IMR-90 (cell line): ENCODE measurements at places on chromosomes 5 and 9. TPM values are rescaled to one million over a fixed set of nuclear protein-coding genes. Genes with fewer than 3 reads are reported as not detected.

DNA sequence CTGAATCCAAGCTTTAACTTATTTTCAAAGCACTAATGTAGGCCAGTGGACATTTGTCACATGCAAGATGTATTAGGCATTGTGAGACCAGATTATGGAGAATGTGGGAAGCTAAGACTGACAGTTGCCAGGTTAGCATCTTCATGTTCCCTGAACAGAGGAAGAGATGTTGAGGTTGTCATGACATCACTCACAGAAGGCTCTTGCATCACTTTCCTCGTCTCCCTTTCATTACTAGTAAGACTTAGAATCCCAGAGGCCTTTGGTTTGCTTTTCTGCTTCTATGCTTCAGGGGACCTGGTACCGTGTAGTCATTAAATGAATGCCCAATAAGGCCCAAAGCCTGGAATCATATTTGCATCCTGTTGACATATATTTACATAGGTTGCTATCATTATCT is 76.4 kb upstream of the RPS23 start:
- DNase-seq = no peak

DNA sequence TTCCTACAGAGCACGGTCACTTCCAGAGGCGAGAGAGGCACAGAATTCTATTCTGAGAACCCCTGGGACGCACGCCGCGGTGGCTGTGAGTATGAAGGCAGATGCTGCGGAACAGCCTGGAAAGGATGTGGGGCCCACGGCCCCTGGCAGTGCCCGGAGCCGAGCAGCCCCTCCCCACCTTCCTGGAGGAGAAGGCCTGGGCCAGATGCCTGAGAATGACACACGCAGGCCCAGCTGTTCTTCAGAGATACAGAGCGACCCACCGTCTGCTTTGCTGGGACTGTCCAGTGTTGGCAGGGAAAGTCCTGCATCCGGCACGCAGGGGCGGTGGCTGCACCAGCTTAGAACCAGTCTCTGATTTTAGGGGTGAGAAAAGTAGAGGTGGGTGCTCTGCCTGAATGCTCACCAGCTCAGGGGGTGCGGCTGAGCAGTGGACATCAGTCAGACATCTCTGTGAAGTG is 116.7 kb upstream of the LPCAT1 start:
- no peak for DNase-seq

- no peak for DNase-seq
Measured at GRCh38 chr9:133694686-133695085, 43.5 kb downstream of the SARDH start.

GRCh38 chr9:89408628-89409101 is 89.2 kb downstream of the SEMA4D start:
- no peak for DNase-seq

DNA sequence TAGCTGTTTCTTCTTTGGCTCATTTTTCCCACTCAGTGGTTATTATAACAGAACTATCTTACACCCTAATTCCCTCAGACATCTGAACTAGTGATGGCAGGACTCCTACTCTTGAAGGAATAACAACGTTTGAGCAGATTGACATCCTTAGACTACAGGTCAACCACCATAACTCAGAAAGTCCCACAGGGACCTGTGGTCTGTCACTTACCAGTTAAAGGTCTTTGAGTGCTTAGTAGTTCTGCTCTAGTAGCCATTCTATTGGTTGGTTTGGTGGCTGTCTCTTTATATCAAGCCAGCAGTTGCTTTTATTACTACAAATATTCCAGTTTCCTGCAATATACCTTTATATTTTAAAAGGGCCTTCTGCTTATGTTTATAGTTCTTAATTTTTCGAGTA is 67.2 kb upstream of the FCHO2 start:
- no peak for DNase-seq

DNA sequence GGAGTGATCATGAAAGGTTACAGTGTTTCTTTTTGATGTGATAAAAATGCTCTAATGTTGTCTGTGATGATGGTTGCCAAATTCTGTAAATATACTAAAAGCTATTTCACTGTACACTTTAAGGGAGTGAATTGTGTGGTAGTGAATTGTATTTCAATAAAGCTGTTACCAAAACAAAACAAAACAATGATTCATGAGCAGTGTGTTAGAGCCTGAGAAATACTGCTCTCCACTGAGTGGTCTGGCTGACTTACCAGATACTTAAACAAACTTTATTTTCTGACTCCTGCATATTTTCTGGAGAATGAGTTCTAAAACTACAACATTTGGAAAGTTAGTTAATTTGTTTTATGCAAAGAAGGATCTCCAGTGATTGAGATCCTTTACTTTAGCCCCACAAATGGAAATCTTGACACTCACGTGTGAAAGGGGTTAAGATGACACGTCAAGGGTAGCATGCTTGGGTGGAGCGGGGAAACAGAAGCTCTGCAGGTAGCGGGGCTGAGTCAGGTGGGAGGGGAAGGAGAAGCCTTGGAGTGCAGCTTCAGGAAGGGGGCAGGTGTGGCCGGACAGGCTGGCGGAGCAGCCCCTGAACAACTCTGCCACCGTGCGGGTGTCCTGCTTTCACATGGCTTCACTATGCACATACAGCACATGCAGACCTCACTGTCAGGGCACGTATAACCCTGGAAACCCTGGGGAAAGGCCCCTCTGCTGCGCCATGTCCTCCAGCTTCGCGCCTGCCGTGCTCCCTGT is 256.7 kb downstream of the IRX1 start:
- DNase-seq = no peak

DNA sequence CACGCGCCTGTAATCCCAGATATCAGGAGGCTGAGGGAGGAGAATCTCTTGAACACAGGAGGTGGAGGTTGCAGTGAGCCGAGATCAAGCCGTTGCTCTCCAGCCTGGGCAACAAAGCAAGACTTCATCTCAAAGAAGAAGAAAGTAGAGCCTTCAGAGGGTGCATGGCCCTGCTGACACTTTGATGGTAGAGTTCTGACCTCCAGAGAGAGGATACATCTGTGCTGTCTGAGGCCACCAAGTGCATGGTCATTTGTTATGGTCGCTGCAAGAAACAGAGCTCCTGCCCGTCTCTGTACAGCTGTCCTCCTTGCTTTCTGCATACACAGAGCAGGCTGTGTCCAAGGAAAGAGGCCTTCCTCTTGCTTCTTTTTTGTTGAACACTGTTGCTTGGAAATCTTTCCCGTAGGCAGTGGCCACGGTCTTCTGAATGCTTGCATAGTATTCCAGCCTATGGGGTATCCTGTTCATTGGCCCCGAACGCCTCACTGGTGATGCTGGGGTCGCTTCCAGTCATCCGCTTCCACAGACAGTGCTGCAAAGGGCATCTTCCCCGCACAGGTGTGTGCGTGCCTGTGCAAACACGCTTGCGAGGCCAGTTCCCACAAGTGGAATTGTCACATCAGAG is 36.8 kb upstream of the UNC5A start:
- no peak for DNase-seq

DNA sequence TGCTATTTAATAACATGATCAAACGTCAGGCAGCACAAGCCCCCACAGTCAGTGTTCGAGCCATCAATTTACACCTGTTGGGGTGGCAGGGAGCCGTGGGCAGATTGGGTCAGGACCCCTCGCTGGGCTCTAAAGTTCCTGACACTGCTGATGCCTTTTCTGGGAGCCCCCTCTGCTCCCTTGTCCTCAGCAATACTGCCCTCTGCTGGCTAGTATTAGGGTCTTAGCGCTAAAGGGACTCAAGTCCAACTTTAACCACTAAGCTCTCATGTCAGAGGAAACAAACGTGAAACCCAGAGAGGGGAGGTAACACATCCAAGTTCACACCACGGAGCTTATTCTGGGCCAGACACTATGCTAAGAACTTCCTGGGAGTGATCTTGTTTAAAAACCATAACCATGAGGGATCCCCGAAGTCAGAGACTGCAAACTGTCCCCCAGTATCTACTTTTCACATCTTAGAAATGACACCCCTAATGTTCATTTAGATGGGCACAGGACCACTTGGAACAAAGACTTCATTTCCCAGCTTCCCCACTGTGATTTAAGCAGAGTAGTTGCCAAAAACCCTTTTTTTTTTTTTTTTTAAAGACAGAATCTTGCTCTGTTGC is 20.4 kb downstream of the ANKS6 start:
- DNase-seq = peak; percentile 79

DNA sequence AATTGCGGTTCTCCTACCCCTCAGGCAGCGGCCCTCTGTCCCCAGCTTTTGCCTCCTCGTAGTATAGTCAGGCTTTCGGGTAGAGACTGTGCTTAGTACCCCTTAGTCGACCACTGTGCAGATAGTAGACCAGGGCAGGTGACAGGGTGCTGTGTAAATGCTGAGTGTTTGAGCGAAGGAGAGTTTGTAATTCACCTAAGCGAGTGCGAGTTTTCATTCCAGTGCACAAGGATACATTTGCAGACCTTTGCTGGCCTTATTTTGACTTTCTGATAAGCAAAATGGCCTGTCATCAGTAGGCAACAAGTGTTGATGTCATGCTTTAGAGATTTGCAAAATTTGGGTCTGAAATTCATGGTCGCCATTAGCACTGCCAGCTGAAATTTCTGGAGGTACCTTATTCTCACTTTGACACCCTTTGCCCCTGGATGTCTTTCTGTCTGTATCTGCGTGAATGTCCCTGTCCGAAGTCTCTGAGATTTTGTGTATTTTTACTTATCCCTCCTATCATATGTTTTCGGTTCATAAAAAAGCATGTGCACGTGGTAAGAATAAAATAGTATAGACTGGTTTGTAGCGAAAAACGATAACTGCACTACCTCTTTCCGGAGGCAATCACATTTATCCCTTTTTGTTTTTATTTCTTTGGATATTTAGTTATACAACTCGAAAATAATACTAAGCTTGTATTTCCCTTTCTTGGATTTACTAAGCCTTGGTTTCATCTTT is 1.9 kb downstream of the LMNB1 start:
- DNase-seq = no peak

DNA sequence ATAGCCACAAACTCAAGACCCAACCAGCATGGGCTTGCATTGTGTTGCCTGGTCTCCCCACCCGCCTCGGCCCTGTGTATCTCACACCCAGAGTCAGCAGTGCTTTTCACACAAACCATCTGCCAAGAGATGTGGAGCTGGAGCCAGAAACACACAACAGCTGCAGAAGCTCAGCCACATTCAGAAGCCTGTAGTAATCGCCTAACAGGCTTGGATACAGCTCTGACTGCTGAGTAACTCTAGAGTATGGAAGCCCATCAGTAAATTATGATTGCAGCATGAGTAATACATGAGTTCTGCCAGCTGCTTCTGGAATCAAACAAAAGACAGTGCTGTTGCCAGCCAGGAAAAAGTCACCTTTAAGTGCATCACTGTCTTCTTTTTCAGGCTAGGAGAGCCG is 16.0 kb downstream of the TEK start:
- DNase-seq = peak; percentile 99

DNA sequence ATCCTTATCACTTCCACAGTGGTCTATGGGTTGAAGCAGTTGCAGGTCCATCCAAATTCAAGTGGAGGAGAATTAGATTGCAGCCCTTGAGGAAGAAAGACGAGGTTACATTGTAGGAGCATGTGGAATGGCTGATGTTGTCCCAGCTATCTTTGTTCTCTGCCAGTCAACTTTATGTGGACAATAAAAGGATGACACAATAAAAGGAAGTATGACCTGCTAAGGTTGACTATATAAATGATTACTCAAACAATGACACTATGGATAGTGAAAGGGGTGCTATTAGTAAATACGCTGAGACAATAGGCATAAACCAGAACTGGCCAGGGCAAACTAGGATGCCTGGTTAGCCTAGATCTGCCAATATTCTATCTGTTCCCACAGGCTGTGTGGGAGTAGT is 12.8 kb upstream of the ZNF618 start:
- no peak for DNase-seq

GRCh38 chr9:129874261-129875101 is 39.2 kb downstream of the USP20 start:
- no peak for DNase-seq

- DNase-seq = peak; percentile 31
Measured at GRCh38 chr9:21993893-21994555, at the start of gene CDKN2A. Gene CDKN2A, minus strand, starts transcription at chr9:21994392.

Gene ZDHHC11B
- total RNA-seq = not detected in 2 replicates

Gene GLDC
- total RNA-seq = 0.36 and 0.83 TPM in 2 replicates

Gene NME5
- total RNA-seq = under 0.01 and 0.18 TPM in 2 replicates

Gene FYB1
- total RNA-seq = not detected in 2 replicates

Gene PHYHD1
- total RNA-seq = 2.2 and 3.3 TPM in 2 replicates

Gene DMAC1
- 8.1 and 9.4 TPM in 2 replicates for total RNA-seq
